Activated CD4-positive, alpha-beta T cell treated with anti-CD3 and anti-CD28 coated beads, Interleukin-2, amount 50 U/mL, for 4 hours (primary cell): ENCODE measurements at places on chromosomes 5 and 9.

DNA sequence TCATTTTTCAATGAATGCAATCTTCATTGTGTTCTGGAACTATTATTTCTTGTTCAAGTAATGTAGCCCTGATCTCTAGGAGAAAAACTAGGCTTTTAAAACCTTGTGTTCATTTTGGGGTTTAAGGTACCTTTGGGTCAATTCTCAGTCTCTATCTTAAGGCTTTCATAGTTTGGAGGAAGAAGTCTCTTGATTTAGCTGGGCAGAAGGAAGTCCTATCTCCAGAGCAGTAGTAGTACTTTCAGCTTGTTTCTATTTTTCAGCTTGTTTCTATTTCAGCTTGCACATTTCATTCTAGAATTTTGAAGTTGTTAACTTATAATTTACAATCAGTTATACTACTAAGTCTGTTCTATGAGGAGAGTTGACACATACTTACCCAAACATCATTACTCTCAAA lies 15.2 kb downstream of the CSNK1G3 start:
- DNase-seq, result no peak

DNA sequence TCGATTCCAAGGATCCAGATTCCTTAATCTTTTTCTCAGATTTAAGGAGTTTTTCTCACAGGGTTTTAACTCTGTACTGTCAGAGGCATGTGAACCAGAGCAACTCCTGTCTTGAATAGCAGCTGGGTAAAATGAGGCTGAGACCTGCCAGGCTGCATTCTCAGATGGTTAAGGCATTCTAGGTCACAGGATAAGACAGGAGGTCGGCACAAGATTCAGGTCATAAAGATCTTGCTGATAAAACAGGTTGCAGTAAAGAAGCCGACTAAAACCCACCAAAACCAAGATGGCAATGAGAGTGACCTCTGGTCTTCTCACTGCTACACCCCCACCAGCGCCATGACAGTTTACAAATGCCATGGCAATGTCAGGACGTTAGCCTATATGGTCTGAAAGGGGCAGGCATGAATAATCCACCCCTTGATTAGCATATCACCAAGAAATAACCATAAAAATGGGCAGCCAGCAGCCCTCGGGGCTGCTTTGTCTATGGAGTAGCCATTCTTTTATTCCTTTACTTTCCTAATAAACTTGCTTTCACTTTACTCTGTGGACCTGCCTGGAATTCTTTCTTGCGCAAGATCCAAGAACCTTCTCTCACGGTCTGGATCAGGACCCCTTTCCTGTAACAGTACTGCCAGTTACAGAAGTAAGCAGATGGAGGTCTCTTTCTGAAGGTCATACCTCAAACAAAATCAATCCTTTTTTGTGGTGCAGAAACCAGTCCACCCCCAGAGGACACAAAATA lies 87.1 kb downstream of the SLC38A9 start:
- DNase-seq, result no peak

- no peak for DNase-seq
Observed at GRCh38 chr9:89311346-89312221, 589 bp downstream of the CKS2 start.

- DNase-seq, result no peak
Observed at GRCh38 chr5:170327168-170327567, 29.6 kb upstream of the LCP2 start.

- no peak for DNase-seq
Observed at GRCh38 chr5:41794471-41794870, 75.8 kb downstream of the OXCT1 start.

DNA sequence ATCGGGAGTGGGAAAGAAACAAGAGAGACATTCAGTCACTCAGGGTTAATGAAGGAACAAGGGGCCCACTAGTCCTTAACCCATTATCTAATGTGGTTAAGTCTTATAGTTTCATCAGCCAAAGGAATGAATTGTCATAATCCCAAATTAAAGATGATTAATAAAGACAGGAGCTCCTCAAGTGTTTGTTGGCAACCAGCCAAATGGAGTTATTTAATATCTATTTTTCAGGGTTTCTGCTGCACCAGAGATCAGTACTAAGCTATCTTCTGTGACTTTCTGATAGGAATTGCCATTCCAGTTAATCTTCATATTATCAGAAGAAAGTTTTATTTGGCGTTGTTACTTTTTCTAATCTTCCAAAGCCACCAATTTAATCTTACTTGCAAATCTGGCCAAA lies 34.0 kb upstream of the FCHO2 start:
- no peak for DNase-seq

- no peak for DNase-seq
Observed at GRCh38 chr9:6564868-6565267, 80.7 kb downstream of the GLDC start.

DNA sequence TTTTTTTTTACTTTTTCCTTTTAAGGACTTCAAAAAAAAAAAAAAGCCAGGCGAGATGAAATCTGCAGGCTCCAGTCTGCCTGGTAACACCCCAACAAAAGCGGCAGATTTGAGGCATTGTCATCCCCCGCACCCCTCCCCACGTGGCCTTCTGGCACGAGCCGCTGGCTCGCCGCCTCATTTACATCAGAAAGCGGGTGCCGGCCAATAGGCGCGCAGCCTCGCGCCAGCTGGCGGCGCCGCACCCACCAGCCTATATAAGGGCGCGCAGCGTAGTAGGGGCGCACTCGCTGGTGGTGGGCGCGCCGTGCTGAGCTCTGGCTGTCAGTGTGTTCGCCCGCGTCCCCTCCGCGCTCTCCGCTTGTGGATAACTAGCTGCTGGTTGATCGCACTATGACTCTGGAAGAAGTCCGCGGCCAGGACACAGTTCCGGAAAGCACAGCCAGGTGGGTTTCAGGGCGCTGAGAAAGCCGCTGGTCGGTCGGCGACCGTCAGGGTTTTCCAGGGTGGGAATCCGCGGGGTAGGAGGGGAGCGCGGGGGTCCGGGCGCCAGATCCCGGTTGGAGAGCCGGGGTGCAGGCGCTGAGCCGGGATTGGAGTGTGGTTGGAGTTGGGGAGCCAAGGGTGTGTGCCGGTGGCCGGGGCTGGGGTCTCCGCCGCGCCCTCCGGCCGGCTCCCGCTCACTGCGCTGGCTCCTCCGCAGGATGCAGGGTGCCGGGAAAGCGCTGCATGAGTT lies at the start of gene GADD45G:
GADD45G (plus strand) TSS at position 284 of the 736 bp plus-strand sequence; CDS start at position 394, 110 bp downstream.
- peak; percentile 93 for DNase-seq

GRCh38 chr5:16826379-16827125 lies 109.5 kb downstream of the MYO10 start:
- DNase-seq, result no peak

GRCh38 chr5:14668181-14668591 lies 3.7 kb downstream of the OTULIN start:
- DNase-seq, result no peak

DNA sequence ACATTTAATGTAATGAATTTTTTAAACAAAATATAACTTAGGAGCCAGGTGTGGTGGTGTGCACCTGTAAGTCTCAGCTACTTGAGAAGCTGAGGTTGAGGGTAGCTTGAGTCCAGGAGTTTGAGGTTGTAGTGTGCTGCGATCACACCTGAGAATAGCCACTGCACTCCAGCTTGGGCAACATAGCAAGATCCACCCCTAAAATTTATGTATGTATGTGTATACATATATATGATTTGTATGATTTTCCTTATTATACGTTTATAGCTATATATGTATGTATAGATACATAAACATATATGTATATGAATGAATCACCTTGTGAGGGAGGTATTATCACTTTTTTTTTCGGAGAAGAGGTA lies 653 bp upstream of the CCNI2 start:
- DNase-seq, result no peak

DNA sequence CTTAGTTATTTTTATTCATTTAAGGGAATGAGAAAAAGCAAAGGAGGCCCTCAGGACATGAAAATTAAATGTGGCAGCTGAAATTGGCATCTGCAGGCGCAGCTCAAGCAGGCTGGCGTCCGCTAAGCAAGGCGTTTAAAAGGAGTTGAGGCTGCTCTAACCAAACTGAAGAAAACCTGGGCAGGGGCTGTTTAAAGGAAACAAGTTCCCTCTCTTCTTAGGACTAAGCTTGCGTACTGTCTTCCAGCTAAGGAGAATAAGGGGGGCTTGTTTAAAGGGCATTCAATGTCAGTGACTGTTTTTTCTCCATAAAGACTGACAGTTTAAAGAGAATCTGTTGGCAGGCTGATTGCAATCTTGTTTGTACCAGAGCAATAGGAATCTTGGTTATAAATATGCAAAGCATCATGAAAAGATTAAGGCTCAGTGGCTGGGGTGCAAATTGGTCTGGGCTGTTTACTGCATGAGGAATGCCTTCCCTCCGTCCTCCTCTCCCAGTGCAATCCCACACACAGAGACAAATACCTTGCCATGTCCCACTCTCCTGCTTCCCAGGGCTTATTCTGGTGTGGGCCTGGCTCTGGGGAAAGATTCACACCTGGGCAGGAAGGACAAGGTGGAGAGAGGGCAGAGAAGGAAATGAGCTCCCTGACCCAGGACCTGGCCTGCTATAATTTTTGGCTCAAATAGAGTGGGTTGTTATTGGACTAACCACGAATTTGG lies 85.9 kb upstream of the LIFR start:
- no peak for DNase-seq

DNA sequence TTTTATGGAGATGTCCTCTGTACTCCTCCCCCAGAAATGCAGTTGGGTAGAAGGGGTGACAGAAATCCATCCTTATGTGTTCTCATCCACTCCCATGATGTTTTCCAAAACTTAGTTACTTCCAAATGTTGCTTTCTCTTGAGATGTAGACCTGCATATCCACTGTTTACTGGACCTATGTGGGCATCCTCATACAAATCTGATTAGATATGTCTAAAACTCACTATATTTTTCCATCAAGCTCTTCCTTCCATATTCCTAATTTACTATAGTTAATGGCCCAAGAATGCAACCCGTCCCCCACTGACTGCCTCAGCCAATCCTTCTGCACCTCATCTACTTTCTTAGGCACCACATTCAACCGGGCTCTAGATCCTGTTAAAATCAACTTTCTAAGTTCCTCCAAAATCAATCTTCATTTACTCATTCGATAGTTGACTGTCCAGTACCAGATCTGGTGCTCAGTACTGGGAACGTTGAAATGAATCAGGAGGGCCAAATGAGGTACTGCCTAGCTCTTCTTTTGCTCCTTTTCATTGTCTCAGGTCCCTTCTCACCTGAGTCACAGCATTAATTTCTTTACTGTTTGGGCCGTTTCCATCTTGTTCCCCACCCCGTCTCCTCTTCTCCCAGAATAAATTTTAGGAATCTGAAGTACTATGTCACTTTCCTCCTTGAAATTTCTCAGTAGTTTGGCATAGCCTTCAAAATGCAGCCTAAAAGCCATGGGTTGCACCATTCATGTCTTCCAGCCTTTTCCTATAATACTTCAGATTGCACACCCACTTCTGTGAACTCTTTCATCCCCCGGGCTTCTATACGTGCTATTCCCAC lies 7.9 kb downstream of the PLK2 start:
- DNase-seq, result no peak

- DNase-seq, result no peak
Observed at GRCh38 chr5:307794-308579, 13.5 kb upstream of the AHRR start.

- DNase-seq, result no peak
Observed at GRCh38 chr5:135743705-135744411, 90.6 kb upstream of the SLC25A48 start.

DNA sequence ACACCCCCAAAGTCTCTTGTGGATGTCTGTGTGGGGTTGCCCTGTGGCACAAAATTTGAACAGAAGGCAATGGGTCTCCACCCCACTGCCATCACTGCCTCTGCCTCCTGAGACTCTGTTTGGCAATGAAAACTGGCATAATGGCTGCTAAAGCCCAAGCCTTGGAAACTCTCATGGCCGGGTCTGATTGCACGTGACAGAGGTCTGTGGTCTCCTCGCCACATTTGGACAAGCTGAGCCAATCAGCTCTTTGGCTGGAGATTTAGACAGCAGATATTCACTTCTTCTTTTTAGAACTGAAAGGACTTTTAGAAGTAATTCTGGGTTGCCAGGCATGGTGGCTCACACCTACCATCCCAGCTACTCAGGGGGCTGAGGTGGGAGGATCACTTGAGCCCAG lies 5.5 kb downstream of the GGTA1 start:
- DNase-seq, result no peak

- no peak for DNase-seq
Observed at GRCh38 chr5:134236318-134236717, 10.4 kb upstream of the PPP2CA start.

- DNase-seq, result no peak
Observed at GRCh38 chr9:3793971-3794383, 268.2 kb upstream of the RFX3 start.

GRCh38 chr9:83511051-83511450 lies 27.1 kb downstream of the FRMD3 start:
- no peak for DNase-seq

GRCh38 chr5:78574131-78574673 lies 74.4 kb downstream of the LHFPL2 start:
- DNase-seq, result no peak

- DNase-seq, result no peak
Observed at GRCh38 chr5:55600497-55601203, 65.9 kb upstream of the PLPP1 start.

GRCh38 chr9:79220251-79220650 lies 351.5 kb upstream of the TLE4 start:
- DNase-seq, result no peak

- no peak for DNase-seq
Observed at GRCh38 chr9:135879237-135879601, 28.1 kb downstream of the CAMSAP1 start.

- DNase-seq, result no peak
Observed at GRCh38 chr5:169091396-169091980, 209.5 kb downstream of the SLIT3 start.

- no peak for DNase-seq
Observed at GRCh38 chr5:125410537-125411070, 664.2 kb upstream of the ZNF608 start.

DNA sequence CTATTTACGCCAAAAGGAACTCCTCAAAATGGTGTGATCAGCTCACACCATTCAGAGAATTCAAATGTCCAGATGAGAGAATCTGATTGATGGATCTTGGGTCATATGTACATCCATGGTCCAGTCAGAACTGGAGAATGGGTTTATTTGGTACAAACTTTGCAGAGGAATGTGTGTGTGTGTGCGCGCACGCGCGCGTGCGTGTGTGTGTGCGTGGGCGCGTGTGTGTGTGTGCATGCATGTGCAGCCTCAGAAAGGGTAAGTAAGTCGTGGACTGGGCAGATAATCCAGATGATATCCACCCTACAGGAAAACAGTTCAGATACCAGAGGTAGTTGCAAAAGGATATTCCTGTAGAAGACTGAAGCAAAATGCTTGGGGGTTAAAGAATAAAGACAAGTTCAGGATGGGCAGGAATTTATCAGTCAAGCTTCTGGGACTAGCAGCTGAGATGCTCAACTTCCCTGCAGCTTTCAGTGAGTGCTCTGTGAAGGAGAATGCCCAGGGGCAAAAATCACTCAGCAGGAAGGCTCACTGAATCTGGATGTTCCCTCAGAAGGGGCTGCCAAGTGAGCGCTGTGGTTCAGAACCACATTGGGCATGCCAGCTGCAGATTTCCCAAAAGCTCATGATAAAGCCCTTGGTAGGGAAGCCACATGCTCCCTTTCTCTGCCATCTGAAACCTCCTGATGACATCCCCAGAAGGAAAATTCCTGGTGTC lies 440.5 kb upstream of the SGCD start:
- DNase-seq, result no peak

GRCh38 chr5:4137781-4138180 lies 542.1 kb downstream of the IRX1 start:
- DNase-seq, result no peak
